Bronchial epithelial cell (primary cell): ENCODE measurements at places on chromosomes 6 and 20. TPM values are rescaled to one million over a fixed set of nuclear protein-coding genes. Genes with fewer than 3 reads are reported as not detected.

The MAK gene
- not detected in 2 replicates for total RNA-seq

The SLC22A23 gene
- total RNA-seq, result 18.7 and 20.6 TPM in 2 replicates

The VSX1 gene
- total RNA-seq, result not detected in 2 replicates

The SNRNP48 gene
- 10.0 and 12.8 TPM in 2 replicates for total RNA-seq

The BTNL2 gene
- 0.13 and 0.26 TPM in 2 replicates for total RNA-seq

The BCAS1 gene
- total RNA-seq, result 0.90 TPM in 1 of 2 replicates, not detected in the other

The LY6G6C gene
- 0.38 TPM in 1 of 2 replicates, not detected in the other for total RNA-seq

The PGC gene
- total RNA-seq, result not detected in 2 replicates

The CRISP2 gene
- total RNA-seq, result not detected in 2 replicates

The TBXT gene
- total RNA-seq, result not detected in 2 replicates

The ULBP3 gene
- 5.6 and 11.1 TPM in 2 replicates for total RNA-seq

The ME1 gene
- 18.2 and 37.6 TPM in 2 replicates for total RNA-seq

The NKAIN4 gene
- 0.13 and 1.1 TPM in 2 replicates for total RNA-seq

The TMEM217 gene
- total RNA-seq, result 0.26 and 0.38 TPM in 2 replicates

The PBOV1 gene
- total RNA-seq, result not detected in 2 replicates

The TEAD3 gene
- 5.3 and 7.6 TPM in 2 replicates for total RNA-seq

The OXT gene
- total RNA-seq, result not detected in 2 replicates

The SIRPD gene
- total RNA-seq, result not detected in 2 replicates

The NHSL1 gene
- 6.3 and 12.5 TPM in 2 replicates for total RNA-seq

The DSP gene
- 394 and 699 TPM in 2 replicates for total RNA-seq

The PTK7 gene
- total RNA-seq, result 53.2 and 69.5 TPM in 2 replicates

The TBPL1 gene
- 15.9 and 18.4 TPM in 2 replicates for total RNA-seq

The SMIM29 gene
- total RNA-seq, result 10.8 and 11.6 TPM in 2 replicates

The OR12D3 gene
- not detected in 2 replicates for total RNA-seq

The TRIM10 gene
- not detected in 2 replicates for total RNA-seq

The CDSN gene
- not detected in 2 replicates for total RNA-seq

The APCDD1L gene
- total RNA-seq, result under 0.01 TPM in 1 of 2 replicates, not detected in the other

The E2F1 gene
- 0.26 and 0.64 TPM in 2 replicates for total RNA-seq

The GHRH gene
- not detected in 2 replicates for total RNA-seq
